ENCODE measurements at places on chromosomes 16 and 17.

DNA sequence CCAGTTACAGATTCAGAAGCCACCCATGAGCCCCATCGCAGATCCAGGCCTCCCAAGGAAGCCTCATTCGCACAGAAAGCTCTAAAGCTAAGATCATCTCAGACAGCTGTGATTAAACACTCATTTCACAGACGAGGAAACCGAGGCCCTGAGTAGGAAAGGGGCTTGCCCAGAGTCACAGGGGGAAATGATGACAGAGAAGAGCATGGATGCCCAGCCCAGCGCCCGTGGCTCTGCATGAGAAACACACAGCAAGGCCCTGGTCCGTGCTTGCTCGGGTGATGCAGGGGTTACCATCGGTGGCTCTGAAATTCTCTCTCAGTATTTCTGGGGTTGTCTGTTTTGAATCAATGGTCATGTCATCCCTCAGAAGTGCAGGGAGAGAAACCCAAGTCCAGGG lies 109.6 kb downstream of the C16orf78 start:
- DNase-seq = no peak

DNA sequence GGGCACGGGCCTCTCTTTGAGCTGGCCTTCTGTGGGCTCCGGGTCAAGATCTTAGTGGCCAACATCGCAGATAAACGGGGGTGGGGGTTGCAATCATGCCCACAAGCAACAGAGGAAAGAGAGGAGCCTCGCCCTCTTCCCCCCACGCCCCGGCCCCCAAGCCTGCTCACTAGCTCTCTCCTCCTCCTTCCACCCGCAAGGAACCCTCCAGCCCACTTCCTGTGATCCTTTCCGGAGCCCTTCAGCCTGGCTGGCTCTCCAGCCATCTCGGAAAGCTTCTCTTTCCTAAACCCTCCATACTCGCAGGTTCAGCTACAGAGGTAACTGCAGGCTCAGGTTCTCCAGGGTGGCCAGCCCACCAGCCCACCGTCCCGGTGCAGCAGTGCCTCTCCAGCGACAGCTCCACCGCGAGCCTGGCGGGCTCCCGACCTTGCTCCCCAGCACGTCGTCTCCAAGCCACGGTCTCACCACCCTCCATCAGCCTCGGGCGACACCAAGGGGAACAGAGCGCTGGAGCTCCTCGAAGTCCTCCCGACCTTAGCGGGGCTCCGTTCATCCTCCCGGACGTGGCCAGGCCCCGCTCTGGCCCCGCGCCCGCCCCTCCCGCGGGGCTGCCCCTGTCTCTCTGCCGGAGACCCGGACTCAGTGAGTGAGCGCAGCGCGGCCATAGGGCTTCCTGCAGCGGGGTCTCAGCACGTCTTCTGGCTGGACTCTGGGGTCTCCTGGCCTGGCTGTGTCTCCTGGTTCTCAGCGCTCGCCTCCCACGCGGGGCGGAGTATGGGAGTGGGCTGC lies 12.9 kb upstream of the ODF4 start:
- peak; percentile 11 for DNase-seq

DNA sequence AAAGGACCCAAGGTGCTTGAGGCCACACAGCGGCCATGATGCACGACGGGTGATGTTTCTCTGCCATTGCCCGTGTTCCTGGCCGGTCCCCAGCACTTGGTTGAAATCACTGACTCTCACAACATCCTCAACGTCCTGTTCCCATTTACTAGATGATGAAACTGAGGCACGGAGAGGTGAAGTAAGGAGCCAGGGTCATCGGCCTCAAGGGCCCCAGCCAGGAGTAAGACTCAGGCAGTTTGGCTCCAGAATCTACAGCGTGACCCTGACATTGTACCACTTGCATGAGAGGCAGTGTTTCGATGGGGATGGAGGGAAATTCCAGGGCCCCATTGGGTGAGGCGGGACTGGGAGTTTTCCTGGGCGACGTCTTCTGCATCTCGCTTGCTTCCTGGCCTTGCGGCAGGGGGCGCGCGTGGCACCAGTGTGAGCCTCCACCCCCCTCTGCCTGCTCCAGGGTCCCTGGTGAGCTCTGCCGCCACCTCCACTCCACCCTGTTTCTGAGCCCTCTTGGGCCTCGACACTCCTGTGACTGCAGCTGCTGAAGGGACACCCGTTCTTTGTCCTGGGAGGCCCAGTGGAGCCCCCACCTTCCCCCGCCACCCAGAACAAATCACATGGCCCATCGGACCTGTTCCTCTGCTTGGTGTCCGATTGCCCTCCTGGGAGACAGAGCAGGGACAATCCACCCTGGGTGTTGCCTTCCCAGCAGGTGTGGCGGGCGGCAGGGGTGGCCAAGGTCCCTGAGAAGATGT lies 133.0 kb upstream of the GSE1 start:
- DNase-seq = no peak

GRCh38 chr16:87459027-87459426 lies 33.8 kb downstream of the ZCCHC14 start:
- no peak for DNase-seq

DNA sequence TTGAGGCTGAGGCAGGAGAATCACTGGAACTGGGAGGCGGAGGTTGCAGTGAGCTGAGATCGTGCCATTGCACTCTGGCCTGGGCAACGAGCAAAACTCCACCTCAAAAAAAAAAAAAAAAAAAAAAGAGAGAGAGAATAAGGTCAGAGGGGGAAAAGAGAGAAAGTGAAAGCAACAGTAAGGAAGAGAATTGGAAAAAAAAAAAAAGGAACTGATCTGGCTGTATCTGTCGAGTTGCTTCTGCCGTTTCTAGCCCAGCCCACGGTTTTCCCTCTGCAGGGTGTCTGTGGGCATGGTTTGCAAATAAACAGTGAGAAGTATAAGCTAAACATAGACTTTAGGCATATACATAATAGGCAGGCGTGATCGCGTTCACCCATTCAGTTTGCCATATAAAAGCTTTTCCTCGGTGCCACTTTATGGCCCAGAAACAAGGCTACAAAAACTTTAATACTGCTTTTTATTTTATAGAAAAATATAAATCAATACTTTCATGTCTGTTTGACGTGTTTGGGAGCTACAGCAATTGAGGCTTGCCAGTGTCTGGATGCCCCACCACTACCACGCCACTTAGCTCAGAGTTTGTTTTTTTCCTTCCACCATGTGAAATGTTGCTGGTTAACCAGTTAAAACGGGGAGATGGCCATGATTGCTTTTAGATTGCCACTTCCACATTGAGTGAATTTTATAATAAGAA lies 436.7 kb downstream of the MAF start:
- no peak for DNase-seq

DNA sequence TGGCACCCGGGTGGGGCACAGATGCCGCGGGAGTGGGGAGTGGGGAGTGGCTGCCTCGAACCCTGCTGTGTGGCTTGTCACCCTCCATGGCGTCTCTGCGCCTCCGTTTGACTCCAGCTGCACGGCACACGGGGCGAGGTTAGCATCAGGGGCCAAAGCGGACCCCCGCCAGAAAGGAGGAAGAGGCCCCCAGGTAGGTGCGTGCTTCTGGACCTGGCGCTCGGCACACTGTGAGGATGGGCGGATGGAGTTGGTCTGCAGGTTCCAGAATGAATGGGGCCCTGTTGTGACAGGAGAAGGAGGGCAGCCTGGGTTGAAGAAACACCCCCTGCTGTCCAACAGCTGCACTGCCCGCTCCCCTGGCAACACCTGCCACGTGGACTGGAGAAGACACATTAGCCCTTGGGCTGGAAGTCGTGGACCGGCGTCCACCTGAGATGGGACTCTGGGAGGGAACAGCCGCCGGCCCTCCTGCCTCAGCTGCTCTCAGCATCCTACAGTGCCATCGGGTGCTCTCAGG lies 9.4 kb upstream of the FASN start:
- no peak for DNase-seq

Measured in activated CD4-positive, alpha-beta T cell treated with anti-CD3 and anti-CD28 coated beads, Interleukin-2, amount 50 U/mL, for 1 hour (primary cell).